ENCODE measurements at places on chromosomes 4 and X.
A peak's percentile ranks its signal among the peaks of the same experiment; 100 is the strongest.

- peak; percentile 66 for DNase-seq
Observed at GRCh38 chr4:75655562-75655961, 17.6 kb downstream of the G3BP2 start.

- no peak for DNase-seq
Observed at GRCh38 chr4:77092975-77093374, 17.2 kb upstream of the CCNI start.

GRCh38 chr4:3246458-3247398 is 2.2 kb upstream of the MSANTD1 start:
- no peak for DNase-seq

- DNase-seq, result no peak
Observed at GRCh38 chrX:123731258-123731986, 1.4 kb downstream of the THOC2 start.

DNA sequence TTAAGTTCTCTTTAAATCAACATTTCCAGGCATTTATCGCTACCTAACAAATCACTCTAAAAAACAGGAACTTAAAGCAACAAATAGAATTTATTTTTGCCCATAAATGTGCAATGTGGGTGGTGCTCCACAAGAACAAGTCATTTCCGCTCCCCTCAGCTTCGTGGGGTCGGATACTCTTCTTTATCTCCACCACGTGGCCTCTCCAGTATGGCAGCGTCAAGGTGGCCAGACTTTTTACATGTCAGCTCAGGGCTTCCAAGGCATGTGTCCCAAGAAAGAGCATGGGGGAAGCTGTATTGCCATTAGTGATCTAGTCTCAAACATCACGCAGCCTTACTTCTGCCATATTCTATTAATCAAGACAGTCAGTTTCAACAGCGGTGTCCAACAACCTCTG is 249.2 kb upstream of the NOCT start:
- DNase-seq, result no peak

DNA sequence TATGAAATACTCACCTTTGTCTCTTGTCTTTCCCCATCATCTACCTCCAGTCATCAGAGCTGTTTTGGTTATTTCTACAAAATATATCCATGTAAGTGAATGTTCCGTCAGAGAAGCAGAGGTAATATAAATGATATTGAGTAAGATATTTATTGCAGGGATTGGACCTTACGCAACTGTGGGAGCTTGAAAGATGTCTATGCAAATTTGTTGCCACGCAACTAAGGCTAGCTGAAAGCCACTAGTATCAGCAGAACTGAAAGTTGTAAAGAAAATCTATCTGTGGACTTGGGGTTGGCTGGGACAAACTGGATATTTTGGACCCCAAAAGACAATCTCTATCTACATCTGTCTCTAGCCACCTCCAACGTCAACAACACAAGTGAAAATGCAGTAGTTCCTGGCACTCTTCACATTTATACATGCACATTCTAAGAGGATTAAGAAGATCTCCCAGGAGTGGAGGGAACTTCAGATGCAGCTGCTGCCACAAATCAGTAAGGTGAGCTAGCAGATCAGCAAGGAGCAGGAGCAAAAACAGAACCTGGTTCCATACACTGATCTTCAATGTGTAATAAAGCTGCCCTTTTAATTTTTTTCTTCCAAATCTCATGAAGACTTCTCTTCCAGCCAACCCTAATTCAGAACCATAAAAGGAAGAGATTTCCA is 8.5 kb upstream of the CCSER1 start:
- DNase-seq, result no peak

GRCh38 chr4:38453253-38453881 is 210.6 kb upstream of the KLF3 start:
- DNase-seq, result no peak
